ENCODE measurements at places on chromosomes 6 and 20.
A peak's percentile ranks its signal among the peaks of the same experiment; 100 is the strongest.

DNA sequence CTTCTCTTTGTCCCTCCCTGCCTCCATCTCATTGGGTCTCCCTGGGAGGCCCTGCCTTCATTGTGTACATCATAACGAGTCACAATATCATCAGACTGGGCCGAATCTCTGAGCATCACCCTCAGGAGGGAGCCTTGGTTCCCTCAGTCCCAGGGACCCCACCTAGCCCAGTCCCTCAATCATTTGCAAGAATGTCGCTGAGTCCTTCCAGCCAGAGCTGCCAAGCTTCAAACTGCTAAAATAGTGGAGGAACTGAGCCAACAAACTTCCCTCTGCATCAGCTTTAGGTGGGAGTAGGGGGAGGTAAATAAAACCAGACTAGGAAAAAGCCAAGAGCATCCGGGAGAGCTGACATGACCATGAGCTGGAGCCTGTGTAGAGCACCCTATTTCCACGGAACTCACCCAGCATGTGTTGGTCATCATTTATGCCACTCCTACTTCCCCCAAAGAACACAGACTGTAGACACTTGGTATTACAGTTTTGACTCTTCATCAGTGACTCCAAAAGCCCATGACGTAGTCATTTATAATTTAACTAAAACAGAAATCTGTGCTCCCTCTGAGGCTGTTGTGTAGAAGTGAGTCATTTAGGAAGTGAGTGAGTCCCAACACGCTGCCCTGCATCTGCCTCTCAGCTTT is 28.8 kb upstream of the IL17A start:
- DNase-seq: no peak

GRCh38 chr20:34262488-34263288 is 21.5 kb downstream of the ASIP start:
- no peak for DNase-seq

GRCh38 chr6:42068173-42068572 is 17.8 kb downstream of the TAF8 start:
- DNase-seq: no peak

GRCh38 chr20:50704971-50705370 is 13.6 kb upstream of the RIPOR3 start:
- DNase-seq: no peak

- no peak for DNase-seq
Measured at GRCh38 chr20:36310215-36310981, 4.3 kb downstream of the DLGAP4 start.

GRCh38 chr6:94894300-94894699 is 683.0 kb upstream of the MANEA start:
- no peak for DNase-seq

- peak; percentile 54 for DNase-seq
Measured at GRCh38 chr20:11891776-11892545, 25.7 kb upstream of the BTBD3 start.

DNA sequence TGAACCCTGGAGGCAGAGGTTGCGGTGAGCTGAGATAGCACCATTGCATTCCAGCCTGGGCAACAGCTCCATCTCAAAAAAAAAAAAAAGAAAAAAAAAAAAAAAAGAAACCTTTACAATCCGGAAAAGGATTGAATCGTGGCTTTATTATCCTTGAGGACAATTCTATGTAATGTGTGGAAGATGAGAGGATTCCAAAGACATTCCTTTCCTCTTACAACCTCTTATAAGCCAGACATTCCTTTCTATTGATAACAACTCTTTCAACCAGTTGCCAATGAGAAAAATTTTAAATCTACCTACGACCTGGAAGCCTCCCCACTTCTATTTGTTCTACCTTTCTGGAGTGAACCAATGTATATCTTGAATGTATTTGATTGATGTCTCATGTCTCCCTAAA is 91.2 kb upstream of the EEF1E1 start:
- no peak for DNase-seq

- no peak for DNase-seq
Measured at GRCh38 chr20:32586291-32586690, 1.2 kb upstream of the NOL4L start.

DNA sequence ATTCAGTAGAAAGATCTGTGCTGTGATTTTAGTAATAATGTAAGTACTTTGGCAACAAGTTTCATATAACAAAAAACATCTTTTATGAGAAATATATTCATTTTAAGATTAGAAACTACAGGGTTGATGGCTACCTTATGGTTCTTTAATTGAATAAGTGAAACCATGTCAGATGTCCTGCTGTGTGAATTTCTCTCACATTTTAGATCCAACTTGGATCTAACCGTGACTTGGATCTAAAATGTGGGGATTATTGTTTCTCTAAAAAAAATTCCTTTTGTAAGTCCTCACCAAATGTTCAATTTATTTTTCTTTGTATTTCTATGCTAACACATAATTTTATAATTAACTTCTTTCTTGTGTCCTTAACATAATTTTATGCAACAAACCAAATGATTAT is 30.4 kb downstream of the ZC2HC1B start:
- DNase-seq: no peak

DNA sequence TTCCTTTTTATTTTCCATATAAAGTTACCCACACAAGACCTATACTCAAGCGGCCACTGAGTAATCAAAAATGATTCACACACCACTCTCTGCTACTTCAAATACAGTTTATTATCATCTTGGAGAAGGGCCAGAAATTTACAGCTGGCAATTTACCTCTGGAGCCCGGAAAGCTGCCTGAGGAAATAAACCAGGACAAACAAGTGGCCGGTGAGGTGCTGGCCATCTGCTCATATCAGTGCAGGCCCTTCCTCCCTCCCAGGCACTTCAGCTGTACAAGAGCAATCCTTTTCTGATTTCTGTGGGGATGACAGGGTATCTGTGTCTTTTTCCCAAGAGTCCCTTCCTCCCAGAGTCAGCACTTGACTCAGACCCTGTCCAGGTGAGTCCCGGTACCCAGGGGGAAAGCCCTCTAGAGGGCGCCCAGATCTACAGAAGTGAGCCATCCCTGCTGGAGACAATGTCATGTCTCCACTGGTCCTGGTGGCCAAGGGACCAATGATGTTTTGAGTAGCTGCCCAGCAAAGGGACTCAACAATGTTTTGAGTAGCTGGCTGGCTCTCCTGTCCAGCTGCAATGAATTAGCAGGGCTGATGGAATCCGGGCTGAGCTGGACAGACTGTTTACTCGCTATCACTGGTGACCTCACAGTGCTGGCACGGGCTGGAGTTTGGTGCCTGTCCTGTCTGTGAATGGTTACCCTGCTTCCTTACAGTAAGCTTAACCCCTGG is 23.6 kb downstream of the LRP11 start:
- no peak for DNase-seq

GRCh38 chr20:46222521-46223007 is 85.7 kb downstream of the CDH22 start:
- DNase-seq: no peak

GRCh38 chr6:99833034-99833433 is 161.0 kb downstream of the MCHR2 start:
- DNase-seq: no peak

GRCh38 chr6:32462609-32463008 is 22.9 kb downstream of the HLA-DRA start:
- no peak for DNase-seq

GRCh38 chr6:134535831-134536230 is 217.9 kb upstream of the SGK1 start:
- DNase-seq: no peak

DNA sequence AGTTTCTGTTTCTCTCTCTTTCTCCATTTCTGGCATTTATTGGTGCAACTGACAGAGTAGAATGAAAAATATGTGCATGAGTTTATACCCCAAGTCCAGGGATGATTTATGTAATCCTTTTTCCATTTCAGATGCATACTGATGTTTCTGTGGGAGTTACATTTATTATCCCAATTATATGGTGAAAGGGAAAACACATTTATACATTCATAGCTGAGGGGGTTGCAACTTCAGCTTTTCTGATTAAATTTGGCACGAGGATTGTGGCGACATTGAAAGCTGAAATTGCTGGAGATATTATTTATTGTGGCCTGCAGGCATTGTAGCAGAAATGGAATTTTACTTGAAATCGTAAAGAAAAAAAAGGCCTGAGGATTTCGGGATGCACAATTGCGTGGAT is 31.5 kb upstream of the FNDC1 start:
- DNase-seq: no peak

DNA sequence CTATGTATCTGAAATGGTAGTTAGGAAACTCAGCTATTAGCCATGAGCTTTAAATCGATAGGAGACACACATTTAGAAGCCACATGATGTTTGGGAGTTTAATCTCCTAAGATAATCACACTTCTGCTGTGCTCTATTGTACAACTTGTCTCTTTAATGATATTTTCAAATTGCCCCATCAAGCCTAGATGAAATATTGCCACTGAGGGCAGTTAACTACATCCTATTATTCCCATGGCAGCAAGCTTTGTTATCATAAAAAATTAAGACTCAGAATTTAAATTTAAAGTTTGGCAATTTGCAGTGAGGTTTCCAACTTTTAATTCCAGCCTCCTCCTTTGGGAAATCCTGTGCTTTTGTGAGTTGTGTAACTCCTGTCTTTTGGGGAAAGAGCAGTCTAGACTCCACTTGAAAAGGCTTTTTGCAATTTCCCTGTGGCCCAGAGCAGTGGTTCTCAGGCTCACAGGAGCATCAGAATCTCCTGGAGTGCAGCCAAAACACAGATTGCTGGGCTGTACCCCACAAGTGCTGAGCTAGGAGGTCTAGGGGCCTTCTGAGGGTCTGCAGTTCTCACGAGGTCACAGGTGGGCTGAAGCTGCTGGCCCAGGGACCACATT is 792.4 kb downstream of the QKI start:
- no peak for DNase-seq

GRCh38 chr6:111361648-111362047 is 121.4 kb downstream of the REV3L start:
- DNase-seq: no peak

GRCh38 chr6:21101694-21102093 is 491.9 kb upstream of the SOX4 start:
- DNase-seq: no peak

- peak; percentile 33 for DNase-seq
Measured at GRCh38 chr6:157223021-157223430, 100.3 kb downstream of the TMEM242 start.

GRCh38 chr6:35018746-35019145 is 122.4 kb downstream of the TCP11 start:
- DNase-seq: no peak

- no peak for DNase-seq
Measured at GRCh38 chr6:126804332-126805064, 314.0 kb upstream of the RSPO3 start.

DNA sequence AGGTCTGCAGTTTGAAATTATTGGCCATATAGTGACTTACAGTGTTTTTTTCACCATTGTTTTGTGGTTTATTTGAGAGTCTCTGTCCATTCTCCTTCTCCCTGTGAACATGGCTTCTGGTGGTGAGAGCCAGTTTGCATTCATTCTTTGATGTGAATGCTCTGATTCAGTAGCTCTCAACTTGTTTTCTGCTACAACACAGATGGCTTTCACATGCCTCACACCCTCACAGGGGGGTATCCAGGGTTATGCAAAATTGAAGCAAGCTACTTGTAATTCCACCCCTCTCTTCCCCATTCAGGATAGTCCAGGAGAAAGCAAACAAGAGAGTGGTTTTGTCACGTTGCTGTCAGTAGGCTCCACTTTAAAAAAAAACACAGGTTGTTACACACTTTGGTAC is 55.6 kb downstream of the SLX4IP start:
- DNase-seq: no peak

- no peak for DNase-seq
Measured at GRCh38 chr6:164273491-164273890, 859.0 kb downstream of the QKI start.

DNA sequence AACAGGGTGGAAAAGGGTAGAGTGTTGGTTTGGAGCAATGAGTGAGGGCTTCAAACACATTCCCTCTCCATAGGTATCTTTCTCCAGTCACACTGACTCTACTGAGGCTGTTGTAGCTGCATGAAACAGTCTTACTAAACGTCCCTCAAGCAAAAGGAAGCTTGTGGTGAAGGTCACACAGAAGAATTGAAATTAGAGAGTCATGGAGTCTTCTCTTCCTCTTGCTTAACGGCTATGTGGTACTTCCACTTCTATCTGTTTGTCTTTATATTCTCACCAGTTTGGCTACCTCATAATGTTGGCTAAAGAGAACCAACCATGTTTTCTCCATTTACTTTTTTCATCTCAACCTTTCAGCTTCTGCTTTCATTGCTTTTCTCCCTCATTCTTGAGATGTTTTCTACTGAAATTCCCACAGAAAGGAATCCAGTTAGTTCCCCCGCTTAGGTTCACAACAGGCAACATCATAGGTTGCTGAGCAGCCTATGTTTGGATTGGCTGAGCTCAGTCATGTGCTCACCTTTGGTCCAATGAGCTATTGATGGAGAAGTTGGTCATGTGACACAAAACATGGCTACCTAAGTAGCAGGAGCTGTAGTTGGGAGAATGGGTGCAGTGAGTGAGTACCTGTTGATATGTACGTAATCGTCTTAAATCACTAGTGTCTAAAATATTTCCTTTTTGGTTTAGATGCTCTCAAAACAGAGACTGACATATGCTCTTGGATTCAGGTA is 99.8 kb downstream of the SNAP25 start:
- DNase-seq: no peak

Data from CD4-positive, alpha-beta T cell treated with Interleukin-15 for 1 hour (primary cell).